ENCODE measurements at places on chromosomes 1 and 21. TPM values are rescaled to one million over a fixed set of nuclear protein-coding genes. Genes with fewer than 3 reads are reported as not detected.
A peak's percentile ranks its signal among the peaks of the same experiment; 100 is the strongest.

DNA sequence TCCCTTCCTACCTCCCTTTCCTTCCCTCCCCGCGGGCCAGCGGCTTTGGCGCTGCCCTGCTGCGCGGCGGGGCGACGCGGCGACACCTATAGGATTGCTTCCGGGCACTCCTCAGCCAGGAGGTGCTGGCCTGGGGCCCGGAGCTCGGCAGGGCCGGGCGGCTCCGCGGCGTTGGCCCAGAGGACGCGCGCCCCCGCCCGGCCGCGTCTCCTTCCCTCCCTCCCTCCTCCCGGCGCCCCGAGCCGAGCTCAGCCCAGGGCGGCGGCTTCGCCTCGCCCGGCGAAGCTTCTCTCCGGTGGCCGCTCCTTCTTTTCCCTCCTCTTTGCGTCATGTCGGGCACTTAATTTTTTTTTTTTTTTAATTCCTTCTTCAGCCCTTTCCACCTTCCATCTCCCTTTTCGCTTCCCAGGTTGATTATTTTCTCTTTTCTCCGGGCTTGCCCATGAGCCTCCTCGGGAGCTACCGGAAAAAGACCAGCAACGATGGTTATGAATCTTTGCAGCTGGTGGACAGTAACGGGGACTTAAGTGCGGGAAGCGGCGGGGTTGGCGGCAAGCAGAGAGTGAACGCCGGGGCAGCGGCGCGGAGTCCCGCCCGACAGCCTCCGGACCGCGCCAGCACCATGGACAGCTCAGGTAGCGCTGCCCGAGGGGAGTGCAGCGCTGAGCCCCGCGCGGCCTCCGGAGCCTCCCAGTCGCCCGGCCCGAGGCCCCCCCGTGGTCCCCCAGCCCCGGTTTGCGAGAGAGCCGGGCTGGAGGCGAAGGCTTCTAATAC, at the start of gene DNAJC6:
Gene DNAJC6 (plus strand): TSS at position 240 of the 774 bp plus-strand sequence. CDS start 203 bp downstream, at position 443.
- DNase-seq, result peak; percentile 71

- no peak for DNase-seq
Measured at GRCh38 chr1:21639594-21640041, 29.5 kb downstream of the RAP1GAP start.

DNA sequence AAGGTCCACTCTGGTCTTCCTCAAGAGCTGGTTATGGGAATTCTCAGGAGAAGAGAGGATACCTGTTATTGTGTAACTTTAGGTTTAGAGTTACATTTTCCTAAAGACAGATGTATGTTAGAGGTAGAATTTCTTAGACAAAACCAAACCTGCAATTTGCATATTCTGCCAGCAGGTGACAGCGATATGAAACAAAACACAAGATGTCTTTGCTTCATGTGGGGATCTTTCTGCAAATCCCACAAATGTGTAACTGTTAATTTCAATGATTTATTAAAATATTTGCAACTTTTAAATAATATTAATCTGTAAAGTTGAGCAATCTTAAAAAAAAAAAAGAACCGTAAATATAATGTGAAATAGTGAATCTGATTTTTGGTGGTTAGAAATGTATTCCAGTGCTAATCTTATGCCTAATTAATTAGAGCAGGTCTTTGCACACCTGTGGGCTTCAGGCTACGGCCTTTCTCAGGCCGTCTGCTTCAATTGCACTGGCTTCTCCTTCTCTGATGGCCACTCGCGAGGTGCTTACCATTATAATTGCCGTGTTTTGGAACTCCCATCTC, 33.4 kb downstream of the FAM78B start:
- no peak for DNase-seq

GRCh38 chr1:153631047-153632022, 2.5 kb upstream of the CHTOP start:
- DNase-seq, result no peak

GRCh38 chr1:154819628-154820590, 50.2 kb downstream of the KCNN3 start:
- no peak for DNase-seq

GRCh38 chr1:219757890-219758289, 145.0 kb upstream of the ZC3H11B start:
- no peak for DNase-seq

DNA sequence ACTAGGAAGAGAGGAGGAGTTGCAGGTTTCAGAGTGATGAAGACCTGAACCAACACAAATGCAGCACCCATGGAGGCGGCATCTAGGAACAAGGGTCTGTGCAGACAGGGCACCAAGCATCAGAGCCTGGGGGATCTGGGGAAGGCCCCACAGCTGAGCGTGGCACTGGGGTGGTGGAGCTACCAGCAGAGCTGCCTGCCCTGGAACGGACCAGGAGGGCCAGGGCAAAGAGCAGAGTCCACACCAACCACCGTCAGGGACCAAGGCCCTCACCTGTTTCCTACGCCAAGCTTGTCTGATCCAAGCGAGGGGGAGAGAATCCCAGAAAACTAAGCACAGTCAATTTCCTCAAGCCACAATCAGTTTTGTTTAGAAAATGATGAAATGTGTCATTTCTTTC, 79.0 kb upstream of the SYT6 start:
- DNase-seq, result no peak

GRCh38 chr1:211361202-211361601, 34.6 kb downstream of the TRAF5 start:
- DNase-seq, result no peak

The HES3 gene
- not detected for total RNA-seq

The TNFSF4 gene
- 3.0 TPM for total RNA-seq

The TENT5C gene
- 14.2 TPM for total RNA-seq

The OPN3 gene
- total RNA-seq, result 13.6 TPM

The DUSP10 gene
- total RNA-seq, result 7.8 TPM

The FAM72C gene
- total RNA-seq, result 17.1 TPM

Data from activated naive CD4-positive, alpha-beta T cell treated with anti-CD3 and anti-CD28 coated beads, Interleukin-2, amount 50 U/mL, for 72 hours (primary cell).